ENCODE measurements at places on chromosomes 3 and 15.

DNA sequence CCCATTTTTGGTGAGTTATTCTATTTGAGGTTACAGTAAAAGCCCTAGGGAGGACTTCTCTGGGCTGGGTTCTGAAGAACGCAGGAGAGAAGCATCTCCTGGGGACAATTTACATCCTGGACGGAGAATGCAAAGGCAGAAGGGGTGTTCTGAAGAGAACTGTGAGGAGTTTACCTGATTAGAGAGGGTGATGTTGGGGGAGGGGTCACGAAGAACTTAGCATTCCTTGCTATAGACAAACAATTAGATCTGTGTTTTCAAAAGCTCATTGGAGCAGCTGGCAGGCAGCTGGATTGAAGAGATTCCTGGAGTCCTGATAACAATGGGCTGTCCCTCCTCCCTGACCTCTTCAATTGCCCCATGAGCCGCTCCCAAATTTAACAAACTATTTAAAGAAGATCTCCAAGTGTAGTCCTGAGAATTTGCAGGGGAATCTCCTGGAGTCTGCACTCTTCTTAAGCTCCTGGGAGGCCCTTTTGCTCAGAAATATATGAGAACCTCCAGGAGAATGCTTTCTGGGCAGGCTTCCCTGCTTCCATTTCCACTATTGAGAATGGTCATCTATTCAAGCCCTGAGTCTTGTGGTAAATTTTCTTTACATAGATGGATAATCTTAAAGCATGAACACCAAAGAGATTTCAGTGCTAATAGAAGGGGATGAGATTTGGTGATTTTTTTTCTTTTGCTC lies 55.3 kb downstream of the ARHGAP31 start:
- no peak for DNase-seq

GRCh38 chr3:115385774-115386730 lies 237.3 kb upstream of the GAP43 start:
- DNase-seq, result no peak

- DNase-seq, result no peak
Observed at GRCh38 chr3:71991046-71991445, 206.1 kb upstream of the PROK2 start.

- no peak for DNase-seq
Observed at GRCh38 chr3:154235330-154235729, 89.0 kb downstream of the DHX36 start.

- DNase-seq, result no peak
Observed at GRCh38 chr3:105857601-105858000, 11.2 kb downstream of the CBLB start.

DNA sequence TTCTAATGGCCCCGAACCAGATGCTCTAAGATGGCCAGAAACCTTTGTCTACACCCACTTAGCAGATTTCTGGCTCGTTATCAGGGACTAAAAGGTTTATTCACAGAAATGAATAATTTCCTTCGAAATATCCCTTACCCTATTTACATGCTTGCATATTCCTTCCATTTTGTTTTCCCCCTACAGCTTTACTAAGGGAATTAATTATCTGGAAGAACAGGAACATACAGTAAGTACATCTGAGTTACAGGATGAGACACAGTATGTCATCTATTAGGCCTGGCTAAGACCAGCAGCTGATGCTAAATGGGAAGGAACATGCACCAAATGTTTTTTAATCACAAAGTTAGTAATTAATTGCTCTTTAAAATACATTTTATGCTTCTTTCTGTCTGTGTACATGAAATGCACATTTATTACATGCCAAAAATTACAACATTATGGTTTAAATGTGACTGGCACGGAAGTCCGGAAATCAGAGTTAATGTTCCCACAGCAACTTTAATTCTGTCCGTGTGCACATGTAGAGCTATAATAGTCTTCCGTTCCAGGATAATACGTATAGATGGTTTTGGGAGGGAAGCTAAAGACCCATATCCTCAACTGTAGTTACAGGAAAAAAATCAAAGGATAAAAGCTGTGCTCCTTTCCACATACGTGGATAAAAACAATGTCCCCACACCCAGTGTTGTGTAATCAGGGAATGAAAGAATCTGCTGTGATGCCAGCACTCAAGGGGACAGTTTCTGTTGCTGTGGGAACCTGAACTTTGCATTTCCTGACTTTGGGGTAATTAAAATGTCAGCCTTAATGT lies 82.0 kb downstream of the TIGIT start:
- no peak for DNase-seq

GRCh38 chr3:22364851-22365250 lies 613.8 kb upstream of the ZNF385D start:
- DNase-seq, result no peak

DNA sequence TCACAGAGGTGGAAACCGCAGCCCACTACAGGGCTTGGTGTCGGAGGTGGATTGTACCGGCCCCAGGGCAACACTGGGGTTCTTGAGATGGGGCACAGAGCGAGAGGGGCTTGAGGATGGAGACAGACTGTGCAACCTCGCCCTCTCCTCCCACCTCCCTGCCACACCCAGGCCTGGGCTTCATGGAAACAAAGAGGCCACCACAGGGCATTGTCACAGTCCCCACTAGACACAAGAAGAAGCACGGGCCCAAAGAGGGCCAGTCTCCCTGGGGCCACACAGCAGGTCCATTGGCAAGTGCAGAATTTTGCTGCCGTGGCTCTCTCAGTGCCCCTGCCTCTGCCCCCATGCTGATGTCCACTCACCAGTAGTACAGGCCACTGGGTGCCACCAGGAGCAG lies 4.1 kb upstream of the CALML4 start:
- DNase-seq, result no peak

DNA sequence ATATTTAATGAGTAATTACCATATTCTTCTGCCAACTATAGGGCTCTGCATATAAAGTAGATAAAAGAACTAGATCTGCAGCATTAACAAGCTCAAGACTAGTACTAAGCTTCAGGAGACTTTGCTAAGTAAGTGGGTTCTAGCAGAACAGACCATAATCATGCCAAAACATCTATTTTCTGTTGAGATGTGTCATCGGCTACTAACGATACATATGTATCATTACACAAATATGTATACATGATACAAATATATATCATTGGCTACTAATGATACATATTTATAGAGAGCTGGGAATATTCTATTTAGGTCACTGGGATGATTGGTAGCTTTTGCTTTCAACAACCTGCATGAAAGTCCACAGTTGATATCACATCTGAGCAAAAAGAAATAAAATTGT lies 185.8 kb upstream of the DCBLD2 start:
- no peak for DNase-seq

- peak; percentile 58 for DNase-seq
Observed at GRCh38 chr15:74823324-74823723, 3.1 kb upstream of the CPLX3 start.

- no peak for DNase-seq
Observed at GRCh38 chr3:145190138-145190537, 970.8 kb downstream of the PLOD2 start.

GRCh38 chr3:38116471-38117162 lies 20.3 kb downstream of the ACAA1 start:
- no peak for DNase-seq

DNA sequence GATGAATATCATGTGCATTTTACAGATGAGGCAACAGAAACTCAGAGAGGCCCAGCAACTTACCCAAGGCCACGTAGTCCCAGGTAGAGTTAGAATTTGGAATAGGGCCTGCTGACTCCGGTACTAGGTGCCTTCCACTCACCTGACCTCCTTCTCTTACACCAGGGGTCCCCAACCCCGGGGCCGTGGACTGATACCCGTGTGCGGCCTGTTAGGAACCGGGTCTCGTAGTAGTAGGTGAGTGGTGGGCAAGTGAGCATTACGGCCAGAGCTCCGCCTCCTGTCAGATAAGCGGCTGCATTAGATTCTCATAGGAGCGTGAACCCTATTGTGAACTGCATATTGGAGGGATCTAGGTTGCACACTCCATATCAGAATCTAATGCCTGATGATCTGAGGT lies 64.8 kb downstream of the SMAD3 start:
- no peak for DNase-seq

DNA sequence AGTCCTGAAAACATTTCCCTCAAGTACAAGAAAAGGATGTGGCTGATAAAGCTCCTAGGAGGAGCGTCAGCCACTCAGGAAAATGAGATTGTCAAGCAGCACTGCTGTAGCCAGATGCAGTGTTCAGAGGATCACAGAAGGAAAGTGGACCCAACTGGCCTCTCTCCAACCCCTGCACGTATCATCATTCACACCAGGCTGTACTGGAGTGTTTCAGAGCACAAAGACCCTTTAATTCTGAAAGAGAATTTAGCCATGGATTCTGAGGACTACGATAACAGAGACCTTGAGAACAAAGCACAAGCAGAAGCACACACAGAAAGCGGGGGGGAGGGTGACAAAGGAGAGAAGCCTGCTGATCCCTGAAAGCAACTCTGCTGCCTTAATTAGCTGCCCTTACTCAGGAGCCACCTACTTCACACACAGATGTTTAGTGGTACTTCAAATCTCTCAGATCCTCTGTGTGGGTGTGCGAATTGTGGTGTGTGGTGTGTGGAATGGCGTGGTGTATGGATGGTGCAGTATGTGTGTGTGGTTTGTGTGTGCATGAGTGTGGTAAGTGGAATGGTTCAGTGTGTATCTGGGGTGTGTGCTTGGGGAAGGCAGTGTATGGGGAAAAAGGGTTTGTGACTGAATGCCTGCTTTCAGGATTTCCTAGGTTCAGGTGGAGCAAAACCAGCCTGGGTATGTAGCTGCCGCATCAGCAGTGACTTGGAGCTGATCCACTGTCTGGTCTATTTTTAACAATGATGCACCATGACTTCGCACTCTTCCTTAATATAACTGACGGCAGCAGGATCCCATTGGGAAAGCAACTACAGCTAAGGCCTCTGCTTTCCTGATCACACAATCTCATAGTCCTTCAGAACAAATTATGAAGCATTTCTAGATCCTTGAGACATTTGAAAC lies 192.5 kb downstream of the RSL24D1 start:
- no peak for DNase-seq

DNA sequence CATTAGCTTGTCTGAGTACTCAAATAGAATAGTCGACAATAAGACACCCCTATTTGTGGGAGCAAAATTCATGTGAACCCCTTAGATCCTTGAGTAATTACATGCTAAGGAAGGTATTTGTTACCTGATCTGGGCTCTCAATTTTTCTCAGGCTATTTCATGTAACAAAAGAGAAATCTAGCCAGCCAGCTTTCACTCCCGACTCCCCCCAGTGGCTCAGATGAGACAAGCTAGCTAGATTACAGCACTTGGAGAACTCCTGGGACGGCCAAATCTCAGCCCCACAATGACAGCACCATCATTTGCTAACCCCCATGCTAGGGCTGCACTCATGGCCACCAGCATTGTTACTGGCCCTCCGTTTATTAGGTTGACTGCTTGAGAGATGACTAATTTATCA lies 41.3 kb downstream of the GLDN start:
- peak; percentile 80 for DNase-seq

- DNase-seq, result no peak
Observed at GRCh38 chr3:135929670-135930069, 35.9 kb upstream of the PPP2R3A start.

GRCh38 chr15:85625856-85626255 lies 168.9 kb downstream of the KLHL25 start:
- no peak for DNase-seq

- DNase-seq, result no peak
Observed at GRCh38 chr3:141273700-141274410, 42.2 kb downstream of the PXYLP1 start.

DNA sequence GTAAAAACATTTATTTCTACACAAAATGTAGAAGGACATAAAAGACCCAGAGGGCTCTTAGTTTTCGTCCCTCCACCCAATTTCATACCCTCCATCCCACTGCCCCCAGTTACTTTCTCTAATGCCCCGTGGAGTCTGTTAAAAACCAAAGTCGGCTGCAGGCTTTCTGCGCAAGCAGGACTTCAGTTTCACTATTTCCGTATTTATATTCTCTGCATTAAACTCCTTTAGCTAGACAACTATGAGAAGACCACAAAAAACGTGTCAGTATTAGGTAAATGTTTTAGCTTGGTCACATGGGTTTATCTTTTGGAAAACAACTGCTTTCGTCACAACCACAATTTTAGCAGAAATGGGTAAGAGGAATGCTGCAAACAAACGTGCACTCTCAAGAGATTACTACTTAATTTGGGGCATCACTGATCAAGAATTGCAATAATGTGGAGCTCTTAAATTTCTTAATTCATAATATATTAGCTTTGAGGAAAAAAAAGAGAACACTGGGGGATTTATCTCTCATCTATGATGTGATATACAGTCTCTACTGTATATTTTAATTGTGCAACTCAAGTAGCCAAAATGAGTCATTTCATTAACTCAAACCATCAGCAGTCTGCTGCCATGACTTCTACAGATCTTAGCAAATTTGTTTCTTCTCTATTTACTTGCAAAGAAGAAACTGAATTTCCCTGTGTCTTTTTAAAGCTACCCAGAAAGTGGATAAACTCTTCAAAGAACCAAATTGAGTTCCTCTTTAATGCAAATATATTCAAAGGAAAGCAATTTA lies 740 bp upstream of the NSMCE3 start:
- DNase-seq, result peak; percentile 61

GRCh38 chr3:186790261-186790981 lies 7.0 kb downstream of the EIF4A2 start:
- peak; percentile 88 for DNase-seq

- DNase-seq, result no peak
Observed at GRCh38 chr3:49133226-49133951, 539 bp upstream of the LAMB2 start.

DNA sequence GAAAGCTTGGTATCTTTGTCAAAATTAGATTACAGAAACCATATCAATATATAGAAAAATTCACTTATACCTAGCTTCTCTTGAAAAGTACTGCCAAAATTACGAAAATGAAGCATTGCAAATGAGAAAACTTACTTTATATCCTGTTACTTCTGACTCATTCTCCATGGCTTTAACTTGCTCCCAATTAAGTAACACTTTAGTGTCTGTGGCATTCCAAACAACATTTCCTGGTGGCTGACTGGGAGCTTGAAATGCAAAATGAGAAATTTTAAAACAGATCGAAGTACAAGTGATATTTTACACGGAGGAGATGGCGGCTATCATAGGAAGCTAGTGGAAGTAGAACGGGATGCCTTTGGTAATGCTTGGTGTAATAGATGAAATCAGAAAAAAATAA lies 347.3 kb downstream of the CNTN3 start:
- DNase-seq, result no peak

DNA sequence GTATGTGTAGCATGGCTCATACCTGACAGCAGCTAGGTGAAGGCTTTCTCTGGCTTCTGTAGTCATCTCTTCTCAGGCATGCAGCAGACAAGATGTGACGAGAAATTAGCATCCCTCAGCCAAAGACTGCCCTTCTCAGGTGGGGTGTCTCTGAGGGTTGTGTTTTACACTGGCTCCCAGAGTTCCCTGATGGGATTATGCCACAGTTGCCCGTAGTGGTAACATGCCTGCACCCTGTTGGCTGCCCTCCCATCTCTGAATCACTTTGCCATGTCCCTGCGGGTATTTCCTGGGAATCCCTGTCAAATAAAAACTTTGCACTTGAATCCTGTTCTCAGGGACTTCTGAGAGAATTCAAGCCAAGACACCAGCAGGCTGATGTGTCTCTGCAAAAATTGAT lies 70.5 kb downstream of the LRTM1 start:
- no peak for DNase-seq

GRCh38 chr15:98476559-98476958 lies 171.8 kb upstream of the IGF1R start:
- DNase-seq, result no peak
